ENCODE measurements at places on chromosomes 7 and 10.
A peak's percentile ranks its signal among the peaks of the same experiment; 100 is the strongest.

GRCh38 chr7:157358753-157359096, 21.9 kb downstream of the DNAJB6 start:
- no peak for DNase-seq

GRCh38 chr10:77398986-77399755, 238.4 kb downstream of the KCNMA1 start:
- no peak for DNase-seq

GRCh38 chr10:70714951-70715350, 42.6 kb downstream of the ADAMTS14 start:
- DNase-seq: no peak

DNA sequence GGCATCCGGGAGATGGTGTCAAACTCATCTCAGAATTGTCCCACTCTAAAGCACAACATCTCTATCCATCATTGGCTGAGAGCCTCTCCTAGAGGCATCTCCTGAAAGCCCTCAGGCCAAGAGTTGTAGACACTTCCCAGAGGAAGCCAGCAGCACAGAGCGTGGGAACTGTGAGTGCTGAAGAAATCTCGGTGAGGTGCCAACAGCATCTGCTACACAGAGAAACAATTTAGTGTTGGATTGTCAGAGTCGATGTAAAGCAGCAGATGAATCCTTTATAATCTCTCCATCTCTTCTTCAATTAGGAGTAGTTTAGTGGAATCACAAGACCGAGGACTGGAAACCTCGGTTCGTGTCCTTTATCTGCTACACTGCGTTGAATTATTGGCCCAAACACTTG, 172.2 kb downstream of the C7orf25 start:
- DNase-seq: no peak

- DNase-seq: no peak
Measured at GRCh38 chr10:72218325-72218724, 2.2 kb upstream of the ASCC1 start.

GRCh38 chr7:147022056-147022455, 905.5 kb downstream of the CNTNAP2 start:
- DNase-seq: no peak

- no peak for DNase-seq
Measured at GRCh38 chr10:70125918-70126552, 6.6 kb downstream of the AIFM2 start.

DNA sequence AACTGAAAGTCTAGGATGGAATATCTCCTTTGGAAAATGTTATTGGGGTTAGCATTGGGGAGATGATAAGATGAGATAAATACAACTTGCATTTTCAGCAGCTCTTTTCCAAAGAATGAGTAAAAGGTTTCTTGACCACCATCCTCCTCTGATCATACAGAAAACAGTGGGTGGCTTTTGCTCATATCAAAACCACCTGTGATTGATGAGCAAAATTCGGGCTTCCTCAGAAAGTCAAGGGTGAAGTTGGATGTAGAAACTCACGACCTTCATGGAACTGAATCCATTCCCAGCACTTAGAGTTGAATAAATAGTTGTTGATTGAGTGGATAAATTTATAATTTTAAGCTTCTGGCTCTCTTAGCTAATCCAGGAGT, 158.4 kb downstream of the DNAJB6 start:
- no peak for DNase-seq

- DNase-seq: no peak
Measured at GRCh38 chr7:49564379-49564714, 209.1 kb upstream of the VWC2 start.

DNA sequence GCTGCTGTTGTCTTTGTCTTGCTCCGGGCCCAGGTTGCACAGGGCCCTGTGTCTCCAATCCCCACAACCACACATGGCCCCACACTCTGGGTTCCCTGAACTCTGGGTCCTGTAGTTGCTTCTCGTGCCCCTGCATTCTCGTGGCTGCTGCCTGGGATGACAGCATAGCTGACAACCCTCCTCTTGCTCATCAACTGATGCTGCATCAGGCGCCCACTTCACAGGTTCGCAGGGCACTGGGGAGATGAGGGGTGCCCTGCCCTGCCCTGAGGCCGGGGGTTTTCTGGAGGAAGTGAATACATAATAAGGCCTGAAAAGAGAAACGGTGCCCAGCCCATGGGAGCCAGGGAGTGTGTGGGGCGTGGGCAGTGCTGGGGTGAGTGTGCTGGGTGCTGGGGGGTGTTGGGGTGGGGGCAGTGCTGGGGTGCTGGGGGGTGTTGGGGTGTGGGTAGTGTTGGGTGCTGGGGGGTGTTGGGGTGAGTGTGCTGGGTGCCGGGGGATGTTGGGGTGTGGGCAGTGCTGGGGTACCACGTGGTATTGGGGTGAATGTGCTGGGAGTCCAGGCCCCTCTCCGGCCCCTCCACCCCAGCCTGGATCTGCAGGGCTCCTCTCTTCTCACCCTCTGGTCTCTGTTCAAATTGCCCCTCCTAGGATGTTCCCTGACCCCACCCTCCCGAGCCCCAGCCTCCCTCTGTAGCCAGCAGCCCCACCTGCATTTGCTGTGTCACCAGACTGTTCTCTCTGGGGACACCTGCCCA, 2.0 kb upstream of the MTG1 start:
- DNase-seq: peak; percentile 65

DNA sequence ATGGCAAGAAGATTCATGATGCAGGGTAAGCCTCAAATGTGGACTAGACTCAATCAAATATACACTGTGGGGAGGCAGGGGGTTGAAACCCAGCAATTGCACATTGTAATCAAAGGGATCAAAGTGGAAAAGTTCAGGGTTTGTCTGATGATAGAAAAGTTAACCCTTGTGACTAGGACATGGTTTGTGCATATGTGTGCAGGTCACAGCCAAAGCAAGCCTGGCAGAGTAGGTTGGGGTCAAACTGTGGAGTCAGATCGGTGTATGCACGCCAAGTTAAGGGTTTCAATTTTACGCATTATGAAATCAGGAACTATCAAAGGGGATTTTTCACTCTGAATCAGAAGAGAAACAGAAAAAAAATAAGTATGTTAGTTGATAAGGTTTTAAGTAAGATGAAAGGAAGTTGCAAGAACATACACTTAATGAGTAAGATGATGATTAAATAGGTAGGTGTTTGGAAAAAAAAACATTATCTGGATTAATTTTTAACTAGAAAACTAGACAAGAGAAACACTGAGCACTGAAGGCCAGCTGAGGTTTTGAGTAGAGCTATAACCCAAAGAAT, 188.3 kb downstream of the DGKB start:
- DNase-seq: peak; percentile 16

GRCh38 chr7:88795553-88795952, at the start of gene TEX47:
TSS of gene TEX47 (minus strand) at chr7:88795737. CDS start at chr7:88794942, 795 bp downstream.
- no peak for DNase-seq

DNA sequence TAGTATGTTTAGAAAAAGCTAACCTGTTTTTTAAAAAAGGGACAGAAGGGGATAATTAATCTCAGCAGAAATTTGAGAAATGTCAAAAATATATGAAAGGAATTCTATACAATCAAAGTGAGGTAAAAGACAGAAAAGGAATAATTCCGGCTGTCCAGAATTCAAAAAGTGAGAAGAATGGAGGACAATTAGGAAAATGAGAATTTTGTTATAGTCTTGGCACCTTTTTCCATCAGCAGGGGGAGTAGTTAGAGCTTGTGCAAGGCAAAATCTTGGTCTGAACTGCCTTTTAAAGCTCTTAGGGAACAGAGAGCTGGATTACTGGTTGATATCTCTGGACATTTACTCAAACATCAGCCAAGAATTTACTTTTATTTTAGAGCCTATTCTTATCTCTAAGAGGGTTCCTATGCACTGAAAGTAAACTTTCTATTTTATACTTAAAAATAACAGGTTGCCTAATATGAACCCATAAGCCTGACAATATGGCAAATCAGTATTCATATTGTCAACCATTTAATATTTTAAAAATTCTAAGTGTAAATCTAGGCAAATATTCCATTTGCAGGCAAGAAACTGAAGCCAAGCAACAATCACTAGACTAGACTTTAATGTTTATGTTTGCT, 185.6 kb downstream of the ANK3 start:
- no peak for DNase-seq

- no peak for DNase-seq
Measured at GRCh38 chr7:123995617-123996326, 37.1 kb downstream of the TMEM229A start.

Measured in activated T-cell treated with anti-CD3 and anti-CD28 coated beads, Interleukin-2, amount 50 U/mL, for 48 hours (primary cell).